Gastroesophageal sphincter (tissue), 4 donors: ENCODE measurements at places on chromosomes 13 and 19.

GRCh38 chr13:77521194-77521593 lies 14.3 kb upstream of the SCEL start:
- ATAC-seq, result no peak

- no peak for ATAC-seq
These were observed 45.6 kb downstream of the SERPINE3 start for GRCh38 chr13:51385114-51385513.

DNA sequence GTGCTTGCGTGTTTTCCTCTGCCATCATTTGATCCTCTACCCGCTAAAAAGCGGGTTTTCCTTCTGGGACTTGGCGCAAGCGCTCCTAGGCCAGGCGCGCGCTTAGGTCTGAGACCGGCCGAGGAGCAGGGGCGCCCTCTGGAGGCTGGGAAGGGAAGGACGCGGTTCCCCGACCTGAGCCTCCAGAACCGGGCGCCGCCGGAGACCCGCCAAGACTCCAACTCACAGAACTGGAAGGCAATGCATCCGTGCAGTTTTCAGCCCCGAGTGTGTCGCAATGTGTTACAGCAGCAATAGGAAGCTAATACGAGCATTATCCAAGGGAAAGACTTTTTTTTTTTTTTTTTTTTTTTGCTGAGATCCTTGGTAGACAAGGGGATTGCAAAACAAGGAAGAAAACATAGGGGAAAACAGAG lies 190.9 kb downstream of the COL4A1 start:
- peak; percentile 82 for ATAC-seq

- ATAC-seq, result no peak
These were observed 210.6 kb upstream of the NBEA start for GRCh38 chr13:34731486-34731885.

DNA sequence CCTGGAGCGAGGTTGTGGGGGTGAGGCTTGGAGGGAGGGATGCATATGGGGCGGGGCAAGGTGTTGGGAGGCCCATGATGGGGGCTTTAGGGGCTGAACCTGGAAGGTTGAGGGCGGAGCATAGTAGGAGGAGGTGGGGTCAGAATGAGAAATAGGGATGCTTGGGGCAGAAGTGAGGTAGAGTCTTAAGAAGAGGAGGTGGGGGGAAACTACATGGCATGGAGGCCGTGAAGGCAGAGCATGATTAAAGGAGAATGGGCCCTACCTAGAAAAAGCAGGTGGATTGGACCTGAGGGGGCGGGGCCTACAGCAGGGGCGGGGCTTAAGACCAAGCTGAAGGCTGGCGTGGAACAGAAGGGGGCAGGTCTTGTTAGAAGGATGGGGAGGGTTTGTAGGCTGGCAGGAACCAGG lies 799 bp downstream of the NR1H2 start:
- ATAC-seq, result peak; percentile 2

DNA sequence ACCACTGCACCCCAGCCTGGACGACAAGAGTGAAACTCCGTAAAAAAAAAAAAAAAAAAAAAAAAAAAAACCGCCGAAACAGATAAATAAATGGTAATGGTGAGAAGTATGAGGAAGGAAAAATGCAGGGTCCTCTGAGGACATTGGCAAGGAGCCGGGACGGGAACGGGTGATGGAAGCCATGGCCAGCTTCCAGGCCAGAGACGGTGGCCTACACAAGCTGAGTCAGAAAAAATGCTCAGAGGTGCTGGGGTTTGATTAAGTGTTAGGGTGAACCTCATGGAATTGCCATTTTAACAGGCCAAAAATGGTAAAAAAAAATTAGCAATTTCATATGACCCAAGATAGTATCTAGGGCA lies 866 bp upstream of the ZSWIM4 start:
- ATAC-seq, result peak; percentile 43

DNA sequence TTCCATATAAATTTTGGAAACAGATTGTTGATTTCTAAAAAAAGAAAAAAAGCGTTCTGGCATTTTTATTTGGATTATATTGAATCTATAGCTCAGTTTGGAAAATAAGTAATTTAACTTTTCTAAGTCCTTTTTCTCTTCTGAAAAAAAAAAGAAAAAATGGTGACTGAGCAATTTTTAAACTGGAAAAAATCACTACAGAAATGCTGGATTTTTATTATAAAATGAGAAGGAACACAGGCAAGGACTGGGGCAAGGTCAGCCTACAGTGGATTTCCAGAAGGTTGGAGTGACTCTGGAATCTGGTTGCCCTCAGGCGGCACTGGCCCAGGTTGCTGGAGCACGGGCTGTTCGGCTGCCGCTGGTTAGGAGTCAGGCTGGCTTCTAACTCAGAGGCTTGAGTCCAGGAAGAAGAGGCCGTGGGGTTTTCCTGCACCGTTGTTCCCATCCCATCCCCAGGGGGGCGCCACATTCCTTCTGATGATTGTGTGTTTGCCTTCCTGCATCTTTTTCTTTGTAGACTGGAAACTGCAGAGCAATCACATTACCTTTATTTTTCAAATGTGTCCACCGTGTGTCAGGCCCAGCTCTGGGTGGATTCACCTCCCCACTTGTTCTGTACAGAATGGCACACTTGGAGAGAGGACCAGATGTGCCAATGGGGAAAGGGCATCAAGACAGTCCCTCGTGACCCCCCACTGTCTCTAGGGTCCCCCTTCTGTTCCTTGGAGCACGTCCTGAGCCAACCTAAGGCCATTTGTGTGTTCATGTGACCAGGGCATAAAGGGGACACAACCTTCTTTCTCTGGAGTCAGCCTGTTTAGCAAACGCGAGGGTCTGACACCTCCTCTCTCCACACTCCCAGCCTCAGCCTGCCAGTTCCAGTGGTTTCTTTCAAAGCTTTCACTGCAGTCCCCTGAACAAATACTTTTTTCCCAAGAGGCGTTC lies 44.5 kb upstream of the GTF3A start:
- no peak for ATAC-seq

DNA sequence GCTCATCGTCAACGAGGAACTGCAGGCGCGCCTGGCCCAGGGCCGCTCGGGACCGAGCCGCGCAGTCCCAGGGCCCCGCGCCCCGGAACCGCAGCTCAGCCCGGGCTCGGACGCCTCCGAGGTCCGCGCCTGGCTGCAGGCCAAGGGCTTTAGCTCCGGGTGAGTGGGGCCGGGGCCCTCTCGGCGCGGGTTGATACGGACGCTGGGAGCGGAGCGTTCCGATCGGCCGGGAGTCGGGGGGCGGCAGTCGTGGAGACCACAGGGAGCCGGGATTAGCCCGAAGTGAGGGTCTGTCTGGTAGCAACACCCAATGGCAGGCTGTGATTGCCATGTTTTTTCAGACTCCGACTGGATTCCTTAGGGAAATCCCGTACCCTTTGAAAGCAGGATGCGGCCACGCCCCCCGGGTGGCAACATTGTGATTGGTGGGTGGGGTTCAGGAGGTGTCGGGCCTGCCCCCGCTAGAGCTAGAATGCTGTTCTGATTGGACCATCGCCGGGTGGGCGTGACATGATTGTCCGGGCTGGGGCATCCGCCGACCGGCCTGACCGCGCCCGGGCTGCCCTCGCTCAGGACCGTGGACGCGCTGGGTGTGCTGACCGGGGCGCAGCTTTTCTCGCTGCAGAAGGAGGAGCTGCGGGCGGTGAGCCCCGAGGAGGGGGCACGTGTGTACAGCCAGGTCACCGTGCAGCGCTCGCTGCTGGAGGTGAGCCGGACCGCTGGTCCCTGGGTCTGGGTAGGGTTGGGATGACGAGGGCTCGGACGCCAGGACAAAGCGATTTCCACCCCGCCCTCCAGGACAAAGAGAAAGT lies 11.3 kb downstream of the EPS8L1 start:
- peak; percentile 93 for ATAC-seq

- ATAC-seq, result no peak
These were observed 3.8 kb upstream of the ACTL9 start for GRCh38 chr19:8702350-8702749.

DNA sequence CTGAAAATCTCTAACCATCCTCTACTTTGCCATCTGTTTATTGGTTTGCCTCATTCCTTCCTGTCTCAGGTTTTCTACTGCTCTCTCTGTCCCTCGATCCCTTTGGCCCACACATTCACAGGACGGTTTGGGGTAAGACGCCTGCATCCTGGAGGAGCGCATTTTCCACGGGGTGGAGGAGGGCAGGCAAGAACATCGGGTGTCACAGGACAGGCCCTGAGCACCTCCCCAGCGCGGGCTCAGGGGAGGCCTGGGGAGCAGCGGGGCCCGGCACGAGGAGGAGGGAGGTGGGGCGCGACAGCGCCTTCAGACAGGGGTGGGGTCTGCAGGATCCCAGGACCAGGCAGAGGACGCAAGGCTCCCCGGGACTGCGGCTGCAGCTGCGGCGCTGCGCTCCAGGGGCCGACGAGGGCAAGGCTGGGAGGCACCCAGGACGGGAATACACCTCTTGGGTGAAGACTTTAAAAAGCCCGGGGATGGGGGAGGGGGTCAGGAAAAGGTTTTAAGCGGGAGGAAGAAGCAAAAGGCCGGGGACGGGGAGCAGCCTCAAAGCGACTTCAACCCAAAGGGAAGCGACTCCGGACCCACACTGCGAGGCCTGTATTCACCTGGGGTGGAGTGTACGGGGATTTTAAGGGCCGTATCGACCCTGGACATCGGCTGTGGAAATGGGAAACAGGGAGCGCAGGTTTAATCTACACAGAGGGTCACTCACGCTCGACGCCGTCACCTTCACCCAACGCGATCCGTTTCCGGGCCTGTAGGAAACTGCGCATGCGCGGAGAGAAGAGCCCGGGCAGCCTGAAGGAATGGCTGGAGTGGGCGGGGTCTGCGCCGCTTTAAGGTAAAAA lies at the start of gene ZNF415:
Gene ZNF415 (minus strand): TSS at position 770 of the 851 bp plus-strand sequence. CDS start 10,234 bp downstream, outside the sequence.
- peak; percentile 81 for ATAC-seq

GRCh38 chr13:34721631-34722595 lies 220.2 kb upstream of the NBEA start:
- ATAC-seq, result no peak

DNA sequence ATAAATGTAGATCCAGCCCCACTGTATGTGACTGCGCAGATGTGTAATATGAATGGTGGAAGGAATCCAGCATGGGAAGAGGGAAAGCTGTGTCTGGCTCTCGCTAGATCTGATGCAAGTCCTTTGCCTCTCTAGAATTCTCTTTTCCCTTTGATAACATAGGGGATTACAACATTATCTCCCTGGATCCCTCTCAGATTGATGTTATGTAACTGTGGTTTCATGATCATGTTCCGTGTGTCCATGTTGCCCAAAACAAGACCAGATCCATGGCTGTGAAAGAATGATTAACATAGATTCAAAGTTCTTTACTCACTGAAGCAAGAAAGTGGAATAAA lies 184.0 kb upstream of the UBL3 start:
- ATAC-seq, result peak; percentile 83

DNA sequence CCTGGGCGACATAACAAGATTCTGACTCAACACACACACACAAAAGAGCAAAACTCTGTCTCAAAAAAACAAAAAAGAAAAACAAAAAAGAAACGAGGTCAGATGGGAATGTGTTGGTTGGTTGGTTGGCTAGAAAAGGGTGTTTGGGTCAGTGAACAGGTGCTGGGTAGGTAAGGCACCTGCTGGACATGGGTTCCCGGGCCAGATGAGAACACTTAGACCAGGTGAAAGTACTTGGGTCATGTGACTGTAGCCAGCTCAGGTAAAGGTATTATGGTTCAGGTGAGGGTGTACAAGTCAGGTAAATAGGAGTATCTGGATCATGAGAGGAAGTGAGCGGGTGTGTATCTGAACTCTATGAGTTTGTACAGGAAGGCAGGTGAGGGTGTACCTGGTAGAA lies 14.5 kb upstream of the ZNF414 start:
- no peak for ATAC-seq

DNA sequence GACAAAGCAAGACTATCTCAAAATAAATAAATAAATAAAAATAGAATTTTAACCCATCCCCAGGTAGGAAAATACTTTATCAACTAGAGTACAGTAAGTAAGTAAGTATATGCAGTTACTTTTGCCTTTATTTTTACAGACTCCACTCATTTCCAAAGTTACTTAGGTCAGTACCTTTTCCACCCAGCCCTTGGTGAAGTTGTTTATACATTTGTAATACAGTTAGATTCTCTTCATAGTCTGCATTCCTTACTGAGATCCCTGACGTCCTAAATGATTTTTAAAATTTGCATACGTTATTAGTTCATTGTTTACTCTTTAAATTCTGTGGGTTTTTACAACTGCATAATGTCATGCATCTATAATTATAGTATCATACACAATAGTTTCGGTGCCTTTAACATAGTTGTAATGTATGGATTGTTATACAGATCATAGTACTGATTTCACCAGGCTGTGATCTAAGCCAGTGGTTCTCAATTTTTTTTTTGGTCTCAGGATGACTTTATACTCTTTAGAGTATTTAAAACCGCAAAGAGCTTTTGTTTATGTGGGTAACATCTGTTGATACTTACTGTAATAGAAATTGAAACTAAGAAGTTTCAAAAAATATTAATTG lies 10.4 kb downstream of the SETDB2 start:
- ATAC-seq, result no peak

DNA sequence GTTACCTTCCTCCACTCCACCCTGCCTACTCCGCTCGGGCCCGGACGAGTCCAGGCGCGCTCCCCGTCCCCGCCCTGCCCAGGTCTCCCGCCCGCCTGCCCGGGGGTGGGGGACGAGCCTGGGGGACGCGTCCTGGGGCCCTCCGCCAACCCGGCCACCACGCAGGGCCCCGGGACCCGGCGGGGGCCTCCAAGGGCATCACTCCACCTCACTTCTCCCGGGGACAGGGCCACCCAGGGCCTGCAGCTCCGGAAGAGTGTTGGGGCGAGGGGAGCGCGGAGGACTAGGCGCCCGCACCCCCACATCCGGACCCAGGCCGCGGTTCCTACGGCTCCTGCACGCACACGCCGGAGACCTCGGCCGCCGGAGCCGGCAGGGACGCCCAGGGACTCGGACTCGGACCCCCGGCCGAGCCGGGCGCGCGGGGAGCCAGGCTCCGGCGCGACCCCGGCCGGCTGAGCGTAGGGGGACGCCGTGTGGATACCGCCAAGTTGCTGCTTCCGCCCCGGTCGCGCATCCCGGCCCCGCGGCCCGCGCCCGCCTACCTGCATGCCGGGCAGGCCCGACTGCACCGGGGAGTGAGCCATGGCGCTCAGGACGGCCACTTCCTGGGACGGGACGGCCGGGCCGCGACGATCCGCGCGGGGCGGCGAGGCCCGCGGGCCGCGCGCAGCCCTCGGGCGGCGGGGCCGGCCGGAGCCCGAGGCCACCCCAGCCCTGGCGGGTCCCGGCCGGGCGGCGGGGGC lies 534 bp downstream of the STK24 start:
- peak; percentile 44 for ATAC-seq

- ATAC-seq, result no peak
These were observed 36.2 kb upstream of the RBM26 start for GRCh38 chr13:79442221-79442620.

DNA sequence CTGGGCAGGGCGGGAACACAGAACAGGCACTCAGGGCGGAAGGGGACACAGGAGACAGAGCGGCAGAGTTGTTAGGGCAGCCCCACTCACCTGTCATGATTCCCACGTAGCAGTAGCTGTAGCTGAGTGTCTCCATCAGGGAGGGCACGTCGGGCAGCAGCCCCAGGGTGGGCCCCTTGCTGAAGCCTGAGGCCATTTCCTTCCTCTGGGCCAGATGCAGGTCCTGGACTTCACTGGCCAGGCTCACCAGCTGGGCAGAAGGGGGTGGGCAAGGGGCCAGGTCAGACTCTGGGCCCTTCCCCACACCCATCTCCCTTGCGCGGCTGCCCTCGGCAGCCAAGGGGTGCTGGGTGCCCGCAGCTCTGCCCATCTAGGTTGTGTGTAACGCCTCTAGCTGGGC lies 5.9 kb downstream of the MBOAT7 start:
- ATAC-seq, result no peak
